ENCODE measurements at places on chromosomes 7 and 10.
A peak's percentile ranks its signal among the peaks of the same experiment; 100 is the strongest.

- DNase-seq = no peak
Observed at GRCh38 chr7:90758933-90759562, 162.9 kb downstream of the CDK14 start.

DNA sequence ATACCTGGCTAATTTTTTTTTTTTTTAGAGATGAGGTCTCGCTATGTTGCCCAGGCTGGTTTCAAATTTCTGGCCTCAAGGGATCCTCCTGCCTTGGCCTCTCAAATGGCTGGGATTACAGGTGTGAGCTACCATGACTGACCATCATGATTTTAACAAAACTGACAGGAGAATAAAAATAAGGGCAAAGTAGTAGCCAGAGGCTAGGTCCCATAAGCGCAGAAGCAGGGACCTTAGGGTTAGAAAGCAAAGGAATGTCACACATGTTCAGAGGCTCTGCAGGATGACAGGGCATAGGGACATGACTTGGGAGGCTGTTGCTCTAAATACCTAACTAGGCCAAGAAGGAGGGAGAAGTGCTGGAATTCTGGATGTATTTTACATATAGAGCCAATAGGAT is 5.1 kb upstream of the LIMK1 start:
- no peak for DNase-seq

- DNase-seq = no peak
Observed at GRCh38 chr7:43116451-43116850, 4.0 kb downstream of the HECW1 start.

GRCh38 chr7:1322240-1323110 is 89.8 kb downstream of the UNCX start:
- no peak for DNase-seq

- DNase-seq = no peak
Observed at GRCh38 chr10:31677195-31678138, 251.2 kb downstream of the ARHGAP12 start.

DNA sequence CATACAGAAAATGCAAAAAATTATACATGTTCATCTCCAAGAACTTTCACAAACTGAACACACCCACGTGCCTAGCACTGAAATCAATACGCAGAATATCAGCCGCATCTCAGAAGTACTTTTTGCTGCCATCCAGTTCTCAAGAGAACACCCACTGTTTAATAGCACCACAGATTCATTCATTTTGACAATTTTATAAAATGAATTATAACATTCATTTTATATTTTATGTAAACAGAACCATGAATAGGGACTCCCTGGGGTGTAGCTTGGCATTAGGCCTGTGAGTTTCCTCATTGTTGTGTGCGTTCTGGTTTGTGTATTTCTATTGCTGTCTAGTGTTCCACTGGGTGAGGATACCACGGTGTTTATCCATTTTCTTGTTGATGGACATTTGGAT is 77.3 kb upstream of the PIP4K2A start:
- no peak for DNase-seq

- no peak for DNase-seq
Observed at GRCh38 chr7:37259319-37259821, 189.3 kb downstream of the ELMO1 start.

GRCh38 chr7:34131371-34131770 is 226.0 kb downstream of the BMPER start:
- DNase-seq = no peak

DNA sequence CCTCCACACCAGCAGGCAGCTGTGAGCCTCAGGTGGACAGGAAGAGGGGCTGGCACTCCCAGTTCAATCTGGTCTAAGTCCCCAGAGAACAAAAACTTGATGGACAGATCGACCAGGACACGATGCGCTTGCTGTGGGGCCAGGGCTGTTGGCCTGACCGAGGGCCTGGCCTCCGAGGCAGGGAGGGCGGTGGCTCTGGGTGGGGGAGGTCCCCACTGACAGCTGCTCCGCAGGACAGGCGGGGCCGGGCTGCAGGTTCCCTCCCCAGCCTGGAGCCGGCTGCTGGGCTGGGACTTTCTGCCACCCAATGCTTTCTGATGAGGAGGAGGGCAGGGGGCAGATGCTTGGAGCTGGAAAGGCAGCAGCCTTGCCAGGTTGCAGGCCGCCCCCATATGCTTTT is 37.4 kb upstream of the ADGRA1 start:
- no peak for DNase-seq

- no peak for DNase-seq
Observed at GRCh38 chr7:44497155-44498027, 6.9 kb upstream of the NUDCD3 start.

- no peak for DNase-seq
Observed at GRCh38 chr10:51604579-51604978, 94.8 kb downstream of the CSTF2T start.

- DNase-seq = no peak
Observed at GRCh38 chr7:112819536-112819935, 29.3 kb upstream of the TMEM168 start.

DNA sequence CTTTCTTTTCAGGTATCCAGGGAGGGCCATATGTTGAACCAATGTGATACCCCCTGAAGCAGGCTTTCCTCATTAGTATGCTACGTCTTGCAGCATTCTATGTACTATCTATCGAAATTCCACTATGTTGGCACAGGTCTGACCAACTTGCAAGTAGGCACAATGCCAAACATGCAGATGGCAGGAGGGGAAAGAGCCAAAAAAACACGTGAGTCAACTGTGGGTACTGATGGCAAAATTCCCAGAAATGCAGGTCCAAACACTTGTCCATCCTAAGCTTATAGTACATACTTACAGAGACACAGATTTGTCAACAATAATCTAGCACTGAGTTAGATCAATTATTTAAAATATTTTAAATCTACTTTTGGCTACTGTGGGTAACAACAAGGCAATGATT is 394.9 kb downstream of the DGKB start:
- no peak for DNase-seq

DNA sequence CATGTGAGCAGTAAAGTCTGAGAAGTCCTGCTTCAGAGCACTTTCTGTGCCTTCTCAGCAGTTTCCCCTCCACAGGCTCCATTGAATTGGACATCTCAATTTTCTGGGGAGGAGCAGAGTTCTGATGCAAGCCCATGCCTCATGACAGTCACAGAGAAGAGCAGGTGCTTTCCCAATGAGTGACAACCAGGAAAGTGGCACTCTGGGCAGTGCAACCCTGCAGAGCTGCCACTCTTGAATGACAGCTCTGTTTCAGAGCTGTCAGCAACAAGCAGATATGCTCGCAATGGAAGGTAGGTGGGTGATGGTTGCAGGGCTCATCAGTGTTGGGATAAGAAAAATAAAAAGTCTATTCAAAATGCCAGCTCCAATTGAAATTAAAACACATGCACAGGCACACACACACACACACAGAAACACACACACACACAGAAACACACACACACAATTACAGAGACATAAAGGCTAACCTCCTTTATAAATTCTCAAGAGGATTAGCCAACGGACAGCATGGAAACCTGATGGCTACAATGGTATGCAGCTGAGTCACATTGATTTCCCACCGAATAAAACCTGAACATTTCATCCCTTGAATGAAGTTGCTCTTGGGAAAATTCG is 50.5 kb downstream of the C10orf67 start:
- DNase-seq = no peak

DNA sequence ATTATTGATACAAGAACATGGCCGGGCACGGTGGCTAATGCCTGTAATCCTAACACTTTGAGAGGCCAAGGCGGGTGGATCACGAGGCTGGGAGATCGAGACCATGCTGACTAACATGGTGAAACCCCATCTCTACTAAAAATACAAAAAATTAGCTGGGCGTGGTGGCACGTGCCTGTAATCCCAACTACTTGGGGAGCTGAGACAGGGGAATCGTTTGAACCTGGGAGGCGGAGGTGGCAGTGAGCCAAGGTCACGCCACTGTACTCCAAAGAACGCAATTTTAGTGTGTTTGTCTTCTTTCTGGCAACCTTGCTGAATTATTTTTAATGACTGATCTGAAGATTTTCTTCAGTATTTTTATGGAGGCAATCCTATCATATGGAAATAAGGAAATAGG is 46.2 kb downstream of the IDE start:
- no peak for DNase-seq

GRCh38 chr10:103053659-103054581 is 135.8 kb downstream of the CNNM2 start:
- peak; percentile 80 for DNase-seq

DNA sequence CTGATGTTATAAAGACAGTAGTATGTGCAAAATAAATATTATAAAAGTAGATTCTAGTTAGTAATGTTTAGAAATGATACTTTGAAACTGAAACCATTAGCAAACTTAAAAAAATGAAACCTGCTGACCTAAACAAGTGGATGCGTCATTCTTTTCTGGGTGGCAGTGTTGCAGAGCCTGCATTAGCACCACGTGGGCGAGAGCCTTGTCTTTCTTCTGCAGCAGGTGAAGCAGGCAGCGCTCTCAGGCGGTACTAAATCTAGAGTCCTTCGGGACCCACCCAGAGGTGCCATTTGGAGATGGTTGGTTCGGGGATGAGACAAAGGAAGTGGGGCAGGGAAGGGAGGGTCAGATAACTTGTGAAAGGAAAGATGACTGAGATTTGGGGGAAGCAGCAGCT is 759.1 kb upstream of the IGFBP3 start:
- no peak for DNase-seq
